ENCODE measurements at places on chromosomes 1 and 21.

DNA sequence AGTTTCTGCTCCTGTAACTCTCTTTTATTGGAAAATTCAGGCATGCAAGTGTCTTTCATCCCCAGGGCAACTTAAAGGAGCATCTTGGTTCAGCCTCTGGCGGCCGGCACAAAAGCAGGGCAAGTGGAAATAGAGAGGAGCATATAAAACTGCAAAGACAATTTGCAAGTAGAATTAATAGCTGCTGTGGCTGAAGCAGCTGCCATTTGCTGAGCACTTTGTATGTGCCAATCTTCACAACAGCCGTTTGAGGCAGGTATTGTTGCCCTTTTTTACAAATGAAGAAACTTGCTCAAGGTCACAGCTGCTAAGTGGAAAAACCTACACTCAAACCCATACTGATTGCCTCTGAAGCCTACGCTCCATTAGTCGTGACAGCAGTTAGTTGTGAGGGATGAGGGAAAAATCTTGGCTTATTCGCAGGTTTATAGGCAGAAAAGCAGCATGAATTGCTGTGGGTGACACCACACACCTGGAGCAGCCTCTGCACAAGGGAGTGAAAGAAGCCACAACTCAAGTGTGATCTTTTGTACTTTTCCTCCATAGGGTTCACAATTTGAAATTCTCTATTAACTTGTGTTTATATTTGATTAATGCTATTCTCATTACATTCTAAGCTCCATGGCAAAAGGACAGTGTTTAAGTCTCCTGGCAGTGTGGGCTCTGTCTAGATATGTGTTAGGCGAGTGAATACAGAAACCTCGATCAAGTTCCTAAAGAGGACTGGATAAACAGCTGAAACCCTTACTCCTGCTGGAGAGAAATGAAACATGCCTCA, 99.0 kb upstream of the BEND5 start:
- DNase-seq: no peak

GRCh38 chr1:154710106-154710505, 102.1 kb upstream of the ADAR start:
- DNase-seq: no peak

- DNase-seq: no peak
Measured at GRCh38 chr1:171081314-171081753, 9.4 kb upstream of the FMO3 start.

- DNase-seq: no peak
Measured at GRCh38 chr1:150073516-150073915, 5.9 kb downstream of the VPS45 start.

DNA sequence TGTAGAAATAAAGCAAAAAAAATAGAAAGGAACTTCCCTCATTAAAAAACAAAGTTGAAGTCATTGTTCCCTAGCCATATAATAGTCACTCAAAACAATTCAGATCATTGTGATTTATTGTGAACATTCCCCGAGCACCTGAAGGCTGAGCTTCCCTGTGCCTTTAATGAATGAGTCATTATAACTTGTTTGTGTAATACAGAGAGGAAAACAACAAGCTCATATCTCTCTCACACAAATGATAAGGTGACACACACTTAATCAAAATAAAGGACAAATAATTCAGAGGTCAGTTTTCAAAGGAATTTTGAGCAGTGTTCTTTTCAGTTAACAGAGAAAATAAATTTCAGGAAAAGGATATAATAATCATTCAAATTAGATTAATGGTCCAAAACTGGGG, 326.2 kb downstream of the DUSP10 start:
- no peak for DNase-seq

DNA sequence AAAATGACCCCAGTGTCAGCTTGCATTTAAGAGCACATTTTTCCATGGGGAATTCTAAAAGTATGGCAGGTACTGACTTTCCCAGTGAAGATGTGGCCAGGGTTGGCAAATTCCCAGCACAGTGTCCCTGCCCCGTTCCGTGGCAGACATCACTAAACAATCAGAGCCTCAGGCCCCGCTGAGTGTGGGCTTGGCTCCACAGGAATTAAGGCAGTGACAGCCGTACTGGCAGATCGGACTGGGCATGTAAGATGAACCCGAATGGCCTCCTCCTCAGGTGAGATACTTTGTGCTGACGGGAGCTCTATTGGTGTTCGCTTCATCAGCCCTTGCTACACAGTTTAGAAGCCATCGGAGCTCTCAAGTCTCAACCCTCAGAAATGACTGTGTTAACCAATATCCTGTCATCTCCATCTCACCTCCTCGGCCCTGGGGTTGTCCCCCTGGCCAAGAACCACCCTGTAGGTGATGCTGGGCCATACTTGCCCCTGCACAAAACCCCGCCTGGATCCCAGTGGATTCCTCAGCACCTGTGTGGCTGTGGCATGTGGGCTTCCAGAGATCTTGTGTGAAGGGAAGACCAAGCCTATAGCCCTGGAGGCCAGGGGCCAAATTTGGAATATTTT, 29.0 kb upstream of the ABCG1 start:
- no peak for DNase-seq

- no peak for DNase-seq
Measured at GRCh38 chr1:93694039-93694438, 12.4 kb upstream of the BCAR3 start.

DNA sequence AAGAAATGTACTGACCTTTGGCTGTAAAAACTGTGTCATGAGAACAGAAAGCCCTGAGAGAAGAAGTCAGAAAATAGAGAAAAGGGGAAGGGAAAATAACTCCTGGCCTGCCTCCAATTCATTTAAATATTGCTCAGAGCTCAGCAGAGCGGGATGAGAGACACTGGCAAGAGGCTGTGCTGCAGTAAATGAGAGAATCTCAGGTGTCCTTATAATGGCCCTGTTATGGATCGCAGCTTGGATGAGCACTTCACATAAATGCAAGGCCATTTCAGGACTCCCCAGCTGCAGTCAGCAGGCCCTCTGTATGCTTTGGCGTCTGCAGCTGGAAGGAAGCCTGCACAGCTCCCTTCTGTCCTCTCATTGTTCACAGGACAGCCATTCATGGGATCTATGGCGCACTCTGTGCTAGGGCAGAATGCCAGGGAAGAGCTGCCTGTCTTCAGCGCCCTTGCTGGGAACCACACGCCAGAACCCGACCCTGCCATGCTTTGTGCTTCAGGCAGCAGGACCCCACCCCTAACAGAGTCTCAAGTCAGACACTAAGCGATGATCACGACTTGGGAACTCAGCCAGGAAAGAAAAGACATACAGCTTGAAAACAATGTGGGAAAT, 20.7 kb upstream of the ABCB10 start:
- DNase-seq: no peak

GRCh38 chr1:28735961-28736449, 735 bp upstream of the YTHDF2 start:
- DNase-seq: no peak

DNA sequence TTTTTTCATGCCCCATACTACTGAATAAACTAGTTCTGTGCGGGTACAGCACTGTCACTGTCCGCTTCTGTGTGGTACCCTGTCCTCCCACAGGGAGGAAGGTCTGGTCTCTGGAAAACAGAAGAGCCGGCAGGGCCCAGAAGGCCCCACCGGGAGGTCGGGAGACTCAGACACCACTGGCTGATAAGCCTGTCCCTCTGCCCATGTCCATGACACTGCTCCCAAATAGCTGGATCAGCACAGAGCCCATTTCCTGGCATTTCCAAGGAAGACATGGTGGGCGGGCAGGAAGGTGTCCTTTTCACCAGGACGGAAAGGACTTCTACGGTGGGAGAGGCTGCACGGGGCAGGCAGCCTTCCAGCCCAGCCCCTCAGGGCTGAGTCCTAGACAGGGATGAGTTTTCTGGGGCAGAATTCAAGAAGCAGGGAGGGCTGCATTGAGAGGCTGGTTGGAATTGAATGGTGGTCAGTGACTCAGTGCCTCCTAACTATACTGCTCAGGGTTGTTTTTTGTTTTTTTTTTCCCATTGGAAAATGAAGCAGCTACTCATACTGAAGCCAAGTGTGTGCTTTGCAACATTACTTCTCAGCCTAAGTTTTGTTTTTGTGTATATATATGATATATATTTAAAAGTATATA, 7.1 kb downstream of the PSRC1 start:
- DNase-seq: no peak

DNA sequence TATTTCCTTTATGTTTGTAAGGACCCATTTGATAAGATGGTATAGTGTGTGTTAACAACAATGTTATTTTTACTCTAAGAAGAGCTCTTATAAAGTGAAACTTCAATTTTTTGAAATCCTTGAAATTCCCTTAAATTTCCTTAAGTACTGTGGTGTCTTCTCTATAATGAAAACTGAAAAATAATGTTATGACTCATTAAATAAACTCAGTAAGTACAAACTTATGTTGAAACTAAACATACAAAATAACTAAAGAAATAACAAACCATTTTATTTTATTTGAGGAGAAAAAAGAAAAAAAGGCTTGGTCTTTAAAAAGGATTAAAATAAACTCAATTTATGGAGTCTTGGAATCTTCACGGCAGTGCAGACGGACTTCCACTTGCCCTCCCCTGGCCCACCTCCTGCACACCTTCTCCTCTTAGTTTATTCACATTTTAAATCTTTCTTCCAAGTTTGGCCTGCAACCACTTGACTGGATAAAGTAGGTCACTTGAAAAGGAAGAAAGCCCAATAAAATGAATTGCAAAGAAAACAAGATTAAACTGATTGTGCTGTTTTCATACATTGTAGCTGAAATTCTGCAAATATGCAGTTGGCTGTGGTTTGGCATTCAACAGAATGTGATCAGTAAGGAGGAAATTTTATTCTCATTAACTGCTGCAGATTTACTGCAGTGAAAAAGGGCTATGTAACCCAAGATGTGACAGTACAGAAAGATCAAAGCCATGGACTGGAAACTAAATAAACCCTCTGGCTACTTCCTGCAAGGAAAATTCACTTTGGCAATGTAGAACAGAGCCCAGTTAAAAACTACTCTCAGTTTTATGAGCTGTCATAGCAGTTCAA, 48.5 kb upstream of the SCYL3 start:
- DNase-seq: no peak

DNA sequence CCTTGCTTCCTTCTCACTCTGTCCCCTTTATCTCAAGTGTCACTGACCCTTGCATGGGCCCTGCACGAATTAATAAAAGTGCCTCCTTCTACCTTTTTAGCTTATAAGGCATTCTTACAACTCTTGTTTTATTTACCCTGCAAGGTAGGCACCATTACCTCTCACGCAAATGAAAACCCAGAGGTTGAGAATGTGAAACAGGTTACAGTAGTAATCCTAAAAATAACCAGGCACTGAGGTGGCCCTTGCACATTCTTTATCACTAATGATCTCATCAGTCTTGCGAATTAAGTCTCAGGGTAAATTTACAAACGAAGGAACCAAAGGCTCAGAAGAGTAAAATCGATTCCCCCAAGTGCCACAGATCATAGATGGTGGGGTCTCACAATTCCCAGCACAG, 3.7 kb downstream of the GLIS1 start:
- DNase-seq: no peak

DNA sequence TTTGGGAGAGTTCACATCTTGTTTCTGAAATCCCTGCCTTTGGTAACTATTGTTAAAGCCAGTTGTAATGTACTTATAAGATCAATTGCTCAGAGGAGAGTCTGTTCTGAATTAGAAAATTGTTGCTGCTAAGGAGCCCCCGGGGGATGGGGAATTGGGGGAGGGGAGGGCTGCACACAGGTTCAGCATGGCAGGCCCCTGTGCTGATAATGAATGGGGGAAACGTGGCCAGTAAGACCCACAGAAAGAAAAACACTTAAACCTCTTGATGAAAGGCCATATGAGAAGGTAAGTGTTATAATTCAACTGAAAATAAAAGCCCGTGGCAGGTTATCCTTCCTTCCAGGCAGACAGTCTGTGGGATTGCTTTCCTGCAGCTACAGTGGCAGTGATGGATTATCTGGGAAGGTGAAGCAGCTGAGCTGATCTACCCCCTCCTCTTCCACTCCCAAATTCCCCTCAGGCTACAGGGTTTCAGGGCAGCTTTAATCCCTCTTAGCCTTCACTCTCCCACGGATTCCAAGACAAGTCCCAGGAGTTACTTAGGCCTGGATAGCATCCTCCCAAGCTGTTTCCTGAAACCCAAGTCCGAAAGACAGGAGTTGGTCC, 398.8 kb downstream of the TBX15 start:
- no peak for DNase-seq

- DNase-seq: peak; percentile 48
Measured at GRCh38 chr1:52368383-52369172, 2.6 kb upstream of the CC2D1B start.

GRCh38 chr1:15174615-15174983, 21.1 kb downstream of the TMEM51 start:
- DNase-seq: no peak
